ENCODE measurements at places on chromosomes 7 and 10. TPM values are rescaled to one million over a fixed set of nuclear protein-coding genes. Genes with fewer than 3 reads are reported as not detected.

GRCh38 chr7:128783143-128783861, 7.7 kb upstream of the OPN1SW start:
- peak; percentile 71 for DNase-seq
- peak overlapping the region; percentile 43 for H3K27ac ChIP-seq
- no peaks in the 10 kb centered on the region for H3K4me1 ChIP-seq
- no peak overlapping the region for H3K4me3 ChIP-seq
- H3K36me3 ChIP-seq = no peaks in the 10 kb centered on the region

DNA sequence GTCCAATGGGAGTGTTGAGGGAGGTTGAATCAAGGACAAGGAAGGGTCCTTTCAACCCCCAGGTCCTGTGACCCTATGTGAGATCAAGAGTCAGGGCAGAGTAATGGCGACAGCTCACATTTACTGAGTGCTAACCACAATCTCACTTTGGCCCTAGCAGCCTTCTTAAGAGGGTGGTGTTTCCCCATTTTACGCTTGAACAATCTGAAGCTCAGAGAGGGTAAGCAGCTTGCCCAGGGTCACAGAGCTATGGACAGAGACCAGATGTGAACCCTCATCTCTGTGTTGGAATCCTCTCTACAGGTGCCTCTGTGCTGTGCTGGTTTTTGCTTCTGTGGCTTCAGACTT, 102.0 kb downstream of the GRK5 start:
- H3K4me1 ChIP-seq = no peaks in the 10 kb centered on the region
- no peak overlapping the region for H3K27ac ChIP-seq
- DNase-seq = no peak
- H3K4me3 ChIP-seq = no peak overlapping the region

DNA sequence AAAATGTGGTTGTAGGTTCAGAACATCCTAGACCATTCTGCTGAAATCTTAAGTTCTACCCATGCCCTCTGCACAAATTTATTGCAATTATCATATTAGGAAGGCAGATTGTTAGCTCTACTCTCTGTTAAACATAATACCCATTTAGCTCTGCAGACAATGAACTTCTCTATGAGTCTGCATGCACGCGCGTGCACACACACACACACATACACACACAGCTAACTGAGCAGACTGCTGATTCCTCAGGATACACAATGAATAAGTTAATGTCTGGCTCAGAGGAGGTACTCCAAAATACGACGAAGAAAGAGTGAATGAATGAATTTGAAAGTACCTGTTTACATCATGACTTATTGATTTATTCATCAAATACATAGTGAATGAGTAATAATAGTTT, 276.2 kb upstream of the SORCS1 start:
- DNase-seq = no peak
- H3K36me3 ChIP-seq = no peaks in the 10 kb centered on the region
- H3K4me1 ChIP-seq = no peaks in the 10 kb centered on the region
- no peak overlapping the region for H3K4me3 ChIP-seq
- H3K27ac ChIP-seq = no peak overlapping the region
- no peaks in the 10 kb centered on the region for H3K27me3 ChIP-seq

DNA sequence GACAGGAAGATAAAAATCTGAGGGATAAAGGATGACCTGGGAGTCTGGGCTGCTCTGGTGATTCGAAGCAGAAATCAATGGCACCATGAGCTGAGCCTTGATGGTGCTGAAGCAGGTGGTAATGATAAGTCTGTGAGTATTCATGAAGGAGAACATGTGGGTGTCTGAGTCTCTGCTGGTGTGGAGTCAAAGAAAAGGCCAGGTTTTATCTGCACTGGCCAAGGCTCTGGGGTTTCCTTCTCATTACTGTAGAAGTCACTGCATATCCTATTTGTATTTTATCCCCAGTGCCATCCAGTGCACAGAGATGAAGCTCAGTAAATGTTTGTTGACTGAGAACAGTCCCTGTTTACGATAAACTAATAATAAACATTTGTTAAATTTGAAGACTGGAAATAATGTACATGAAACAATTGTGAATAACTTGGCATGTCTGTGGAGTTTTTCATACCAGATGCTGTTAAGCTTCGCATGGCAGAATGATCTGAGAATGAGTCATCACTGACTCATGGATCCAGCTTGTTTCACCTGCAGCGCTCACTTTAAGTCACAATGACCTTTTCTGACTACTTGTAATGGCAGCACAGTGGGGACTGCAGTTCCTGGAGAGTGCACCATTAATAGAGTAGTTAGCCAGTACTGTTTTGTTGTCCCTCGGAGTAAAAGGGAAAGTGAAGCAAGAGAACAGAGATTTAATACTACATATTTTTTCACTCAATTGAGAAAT, 538.5 kb downstream of the HTR7 start:
- H3K27me3 ChIP-seq = no peaks in the 10 kb centered on the region
- no peak overlapping the region for H3K4me3 ChIP-seq
- H3K27ac ChIP-seq = no peak overlapping the region

DNA sequence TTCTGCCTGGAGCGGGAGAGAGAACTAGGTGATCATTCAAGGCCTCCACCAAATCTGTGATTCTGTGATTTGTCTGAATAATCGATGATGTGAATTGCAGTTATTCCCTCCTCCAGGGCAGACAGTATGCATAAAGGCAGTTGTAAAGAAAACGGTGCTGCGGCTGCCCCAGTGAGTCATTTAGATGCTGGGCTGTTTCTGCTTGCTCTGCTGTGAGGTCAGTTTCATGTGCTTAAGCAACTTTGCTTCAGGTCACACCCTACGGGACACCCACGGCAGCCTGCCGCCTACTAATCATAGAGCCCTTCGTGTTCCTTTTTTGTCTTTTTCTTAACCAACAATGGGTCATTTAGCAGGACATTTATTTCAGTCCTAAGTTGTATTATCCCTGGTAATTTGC, 158.1 kb upstream of the PITRM1 start:
- H3K27ac ChIP-seq = no peak overlapping the region
- H3K27me3 ChIP-seq = no peaks in the 10 kb centered on the region

Gene CALY
- not detected for total RNA-seq

Gene COL1A2
- total RNA-seq = 10,885 TPM

Gene TRRAP
- 19.7 TPM for total RNA-seq
